ENCODE measurements at places on chromosomes 4 and X.

- peaks cover 17% of the 10 kb centered on the region for H3K27me3 ChIP-seq
- no peak overlapping the region for H3K27ac ChIP-seq
- no peak for DNase-seq
Measured at GRCh38 chrX:69615342-69615741, 571 bp upstream of the EDA start.

DNA sequence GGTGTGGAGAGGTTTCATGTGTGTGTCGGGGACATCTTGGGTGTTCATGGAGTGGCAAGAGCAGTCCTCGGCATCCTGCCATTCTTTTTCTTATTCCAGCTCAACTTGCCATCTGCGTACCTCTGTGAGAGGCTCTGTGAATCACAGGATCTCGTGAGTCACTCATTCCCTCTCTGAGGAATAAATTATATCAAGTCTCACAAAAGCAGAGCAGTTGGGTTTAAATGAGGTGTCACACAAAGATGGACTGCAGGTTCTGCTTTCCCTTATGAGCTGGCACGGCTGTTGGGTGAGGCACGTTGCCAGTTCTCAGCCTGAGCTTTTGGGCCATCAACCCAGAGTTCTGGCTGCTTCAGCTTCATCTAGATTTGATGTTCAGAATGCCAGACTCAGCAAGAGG is 6.8 kb upstream of the OCIAD2 start:
- no peaks in the 10 kb centered on the region for H3K36me3 ChIP-seq
- no peak overlapping the region for H3K27ac ChIP-seq
- no peak for DNase-seq
- no peak overlapping the region for H3K4me3 ChIP-seq
- H3K4me1 ChIP-seq, result peaks cover 6% of the 10 kb centered on the region

DNA sequence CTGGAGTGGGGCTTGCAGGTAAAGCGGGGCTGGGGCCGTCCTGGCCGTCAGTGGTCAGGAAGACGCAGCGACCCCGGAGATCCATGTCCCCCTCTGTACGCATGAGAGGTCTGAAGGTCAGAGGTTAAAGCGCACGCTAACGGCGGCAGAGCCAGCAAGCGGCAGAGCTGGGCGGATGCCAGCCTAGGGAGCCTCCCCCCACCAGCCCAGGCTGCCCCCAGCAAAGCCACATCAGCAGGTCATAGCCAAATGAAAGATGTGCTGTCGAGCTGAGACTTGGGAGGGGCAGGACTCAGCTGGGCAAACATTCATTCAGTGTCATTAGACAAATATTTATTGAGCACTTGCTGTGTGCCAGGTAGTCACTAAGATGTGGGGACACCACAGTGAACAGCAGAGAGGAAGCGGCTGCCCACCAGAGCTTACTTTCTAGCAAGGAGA is 593 bp upstream of the JAKMIP1 start:
- peaks cover 35% of the 10 kb centered on the region for H3K4me1 ChIP-seq
- peak overlapping the region; percentile 46 for H3K27ac ChIP-seq
- H3K36me3 ChIP-seq, result peaks cover 11% of the 10 kb centered on the region
- peaks cover 45% of the 10 kb centered on the region for H3K27me3 ChIP-seq
- peak overlapping the region; percentile 50 for H3K4me3 ChIP-seq

- no peaks in the 10 kb centered on the region for H3K27me3 ChIP-seq
- no peak for DNase-seq
- H3K27ac ChIP-seq, result no peak overlapping the region
- H3K4me1 ChIP-seq, result peaks cover 13% of the 10 kb centered on the region
Measured at GRCh38 chrX:1321674-1322073, 14.9 kb upstream of the IL3RA start.

- no peak overlapping the region for H3K4me3 ChIP-seq
- H3K27ac ChIP-seq, result no peak overlapping the region
- DNase-seq, result no peak
- no peaks in the 10 kb centered on the region for H3K4me1 ChIP-seq
Measured at GRCh38 chrX:95056901-95057300, 1382.9 kb downstream of the FAM133A start.

All from activated CD8-positive, alpha-beta T cell treated with anti-CD3 and anti-CD28 coated beads, Interleukin-2, amount 10 ng/mL, durations not matched to agents 7 days and 5 days (primary cell).